ENCODE measurements at places on chromosomes 7 and 10.

DNA sequence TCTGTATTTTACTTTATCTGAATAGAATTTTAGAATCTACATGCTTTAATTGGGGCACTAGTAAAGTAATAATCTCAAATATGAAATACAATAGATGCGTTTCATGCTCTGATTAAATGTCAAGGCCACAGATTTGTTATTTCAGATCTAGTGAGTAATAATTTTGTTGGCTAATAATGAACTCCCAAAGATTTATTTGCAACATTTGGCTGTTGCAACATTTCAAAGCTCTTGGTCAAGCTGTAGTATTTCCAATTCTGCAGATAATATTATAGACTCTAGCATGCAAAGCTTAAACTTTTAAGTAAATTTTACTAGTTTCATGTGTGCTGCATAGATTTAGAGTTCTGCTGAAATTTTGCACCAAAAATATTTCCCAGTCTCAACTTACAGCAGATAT, 16.7 kb downstream of the LRRN3 start:
- DNase-seq: no peak

DNA sequence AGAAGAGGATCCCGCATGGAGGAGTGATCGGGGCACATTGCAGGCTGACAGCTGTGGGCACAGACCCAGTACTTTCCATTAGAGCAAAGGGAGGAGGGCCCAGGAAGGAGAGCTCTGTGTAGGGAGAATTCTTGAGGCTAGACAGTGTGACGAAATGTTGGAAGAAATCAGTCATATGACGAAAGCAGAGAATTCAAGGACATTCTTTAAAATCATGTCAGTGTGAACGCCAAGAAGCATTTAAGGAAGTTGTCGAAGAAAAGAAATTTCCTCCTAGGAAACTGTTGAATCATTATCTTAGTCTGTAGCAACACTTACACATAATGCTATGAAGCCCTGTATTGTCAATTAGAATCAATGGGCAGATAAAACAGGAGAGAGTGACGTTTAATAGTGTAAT, 191.3 kb upstream of the ADARB2 start:
- DNase-seq: no peak

- DNase-seq: no peak
These were observed 24.7 kb downstream of the MYL10 start for GRCh38 chr7:101604331-101604933.

- DNase-seq: no peak
These were observed 12.0 kb downstream of the INPP5F start for GRCh38 chr10:119737823-119738222.

- DNase-seq: no peak
These were observed 44.4 kb upstream of the TOMM7 start for GRCh38 chr7:22867003-22867402.

DNA sequence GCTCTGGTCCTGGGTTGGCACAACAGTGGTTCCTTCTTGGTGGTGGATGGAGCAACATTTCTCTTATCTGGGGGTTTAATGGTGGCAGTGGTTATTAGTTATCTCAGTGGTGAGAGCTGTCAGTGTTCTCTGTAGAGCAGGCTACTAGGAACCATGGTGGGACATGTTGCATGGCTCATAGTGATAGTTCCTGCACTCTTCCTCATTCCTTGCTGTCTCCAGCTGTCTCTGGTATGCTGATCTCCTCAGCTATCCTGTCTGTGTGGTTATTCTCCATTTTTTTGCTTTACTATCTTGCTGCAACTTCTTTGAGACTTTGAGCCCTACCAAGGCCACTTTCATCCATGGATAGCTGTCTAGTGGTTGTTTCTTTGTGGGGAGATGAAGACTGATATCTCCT, 44.0 kb downstream of the CCDC7 start:
- DNase-seq: no peak

GRCh38 chr10:119653209-119653608, 2.0 kb downstream of the BAG3 start:
- no peak for DNase-seq

DNA sequence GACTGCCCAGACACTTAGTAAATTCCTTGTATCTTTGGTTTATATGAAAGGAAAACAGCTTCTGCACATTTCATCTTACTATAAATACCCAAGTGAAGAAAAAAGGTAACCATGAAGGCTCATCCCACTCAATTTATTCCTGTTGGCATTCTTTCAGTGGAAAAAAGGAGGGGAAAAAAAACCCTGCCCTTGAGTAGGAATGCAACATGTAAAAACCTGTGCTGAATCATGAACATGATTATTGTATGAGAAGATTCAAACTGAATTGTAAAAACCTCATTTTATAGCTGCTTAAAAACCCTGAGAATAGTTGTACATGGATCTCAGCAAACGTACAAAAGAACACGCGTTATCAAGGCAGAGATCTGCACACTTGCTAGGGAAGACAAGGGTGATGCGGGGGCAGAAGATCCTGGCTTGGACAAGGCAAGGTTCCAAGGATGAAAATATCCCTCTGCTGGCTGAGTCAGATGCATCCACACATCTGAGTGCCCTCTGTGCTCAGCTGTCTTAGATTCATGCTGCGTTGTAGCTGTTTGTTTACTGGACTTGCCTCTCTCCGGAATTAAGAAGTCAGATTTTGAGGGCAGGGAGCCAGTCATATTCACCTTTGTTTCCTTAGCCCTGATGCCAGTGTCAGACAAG, 658.2 kb downstream of the PARD3 start:
- DNase-seq: no peak

DNA sequence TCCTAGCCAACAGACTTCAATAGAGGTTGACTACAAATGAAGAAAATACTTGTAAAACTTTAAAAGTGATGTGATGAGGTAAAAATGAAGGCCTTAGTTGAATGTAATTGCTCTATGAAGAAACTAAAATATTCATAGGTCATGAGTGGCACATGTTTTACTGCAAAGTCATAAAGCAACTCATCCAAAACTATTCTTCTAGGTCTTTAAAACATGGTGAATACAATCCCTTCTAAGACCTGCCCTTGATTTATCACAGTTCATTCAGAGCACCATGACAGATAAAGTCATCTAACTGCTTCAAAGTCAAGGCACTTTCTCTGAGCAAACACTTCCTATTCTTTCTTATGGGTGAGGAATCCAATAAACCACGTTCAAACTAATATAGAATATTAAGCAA, 713.5 kb downstream of the SORCS1 start:
- DNase-seq: no peak

DNA sequence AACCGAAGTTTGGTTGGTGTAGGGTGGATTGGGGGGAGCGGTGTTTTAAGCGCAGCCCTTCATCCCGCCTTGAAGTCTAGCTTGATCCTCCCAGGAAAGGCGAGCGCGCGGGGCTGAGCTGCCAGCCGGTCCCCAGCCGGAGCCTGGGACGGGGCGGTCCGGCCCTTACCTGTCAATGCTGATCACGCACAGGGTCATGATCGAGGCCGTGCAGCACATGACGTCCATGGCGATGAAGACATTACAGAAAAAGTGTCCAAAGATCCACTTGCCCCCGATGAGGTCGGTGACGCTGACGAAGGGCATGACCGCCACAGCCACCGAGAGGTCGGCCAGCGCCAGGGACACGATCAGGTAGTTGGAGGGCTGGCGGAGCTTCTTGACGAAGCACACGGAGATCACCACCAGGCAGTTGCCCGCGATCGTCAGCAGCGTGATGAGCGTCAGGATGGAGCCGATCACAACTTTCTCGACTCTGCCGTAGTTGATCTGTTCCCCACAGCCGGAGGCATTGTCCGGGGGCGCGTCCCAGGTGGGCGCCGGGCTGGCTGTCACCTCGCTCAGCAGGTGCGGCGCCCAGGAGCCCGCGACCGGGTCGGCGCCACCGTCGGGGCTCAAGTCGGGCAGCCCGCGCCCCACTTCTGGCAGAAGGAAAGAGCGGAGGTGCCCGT, 740 bp downstream of the HTR7 start:
- no peak for DNase-seq

GRCh38 chr10:112858986-112859651, 90.9 kb upstream of the TCF7L2 start:
- no peak for DNase-seq

- no peak for DNase-seq
These were observed 618.3 kb upstream of the AUTS2 start for GRCh38 chr7:68980011-68980410.

- DNase-seq: no peak
These were observed 765.3 kb downstream of the REEP3 start for GRCh38 chr10:64286533-64286932.

GRCh38 chr10:81725851-81726250, 149.1 kb upstream of the NRG3 start:
- DNase-seq: no peak

DNA sequence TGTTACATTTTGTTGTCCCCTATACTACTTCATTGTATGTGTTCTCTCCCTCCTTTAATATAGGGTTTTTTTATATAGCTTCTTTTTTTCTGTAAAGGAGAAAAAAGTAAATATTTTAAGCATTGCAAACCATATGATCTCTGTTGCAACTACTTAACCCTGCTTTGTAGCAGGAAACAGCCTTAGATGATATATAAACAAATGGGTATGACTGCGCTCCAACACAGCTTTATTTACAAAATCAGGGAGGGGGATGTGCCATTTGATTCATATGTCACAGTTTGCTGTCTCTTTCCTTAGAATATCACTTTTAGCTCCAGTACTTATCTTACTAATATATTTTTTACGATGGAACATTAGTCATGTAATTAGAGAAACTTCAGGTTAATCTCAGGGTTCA, 155.2 kb upstream of the GNAI1 start:
- DNase-seq: no peak

GRCh38 chr10:77428691-77429395, 208.8 kb downstream of the KCNMA1 start:
- no peak for DNase-seq

DNA sequence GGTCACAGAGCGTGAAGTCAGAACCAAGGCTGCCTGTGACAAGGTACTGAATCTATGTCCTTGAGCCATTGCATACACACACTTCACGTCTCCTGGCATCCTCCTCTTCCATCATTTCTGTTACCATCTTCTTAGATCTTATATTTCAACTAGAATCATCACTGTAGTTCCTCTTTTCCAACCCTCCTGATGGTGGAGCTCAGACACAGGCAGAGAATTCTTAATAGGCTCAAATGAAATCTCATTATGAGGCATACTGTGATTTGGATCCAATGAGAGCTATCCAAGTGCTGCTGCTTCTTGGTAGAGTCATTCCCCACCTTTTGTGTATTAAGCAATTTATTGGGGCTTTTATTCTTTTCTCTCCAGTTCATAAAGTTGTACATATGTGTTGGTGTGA, 113.2 kb downstream of the CALCR start:
- DNase-seq: peak; percentile 47

DNA sequence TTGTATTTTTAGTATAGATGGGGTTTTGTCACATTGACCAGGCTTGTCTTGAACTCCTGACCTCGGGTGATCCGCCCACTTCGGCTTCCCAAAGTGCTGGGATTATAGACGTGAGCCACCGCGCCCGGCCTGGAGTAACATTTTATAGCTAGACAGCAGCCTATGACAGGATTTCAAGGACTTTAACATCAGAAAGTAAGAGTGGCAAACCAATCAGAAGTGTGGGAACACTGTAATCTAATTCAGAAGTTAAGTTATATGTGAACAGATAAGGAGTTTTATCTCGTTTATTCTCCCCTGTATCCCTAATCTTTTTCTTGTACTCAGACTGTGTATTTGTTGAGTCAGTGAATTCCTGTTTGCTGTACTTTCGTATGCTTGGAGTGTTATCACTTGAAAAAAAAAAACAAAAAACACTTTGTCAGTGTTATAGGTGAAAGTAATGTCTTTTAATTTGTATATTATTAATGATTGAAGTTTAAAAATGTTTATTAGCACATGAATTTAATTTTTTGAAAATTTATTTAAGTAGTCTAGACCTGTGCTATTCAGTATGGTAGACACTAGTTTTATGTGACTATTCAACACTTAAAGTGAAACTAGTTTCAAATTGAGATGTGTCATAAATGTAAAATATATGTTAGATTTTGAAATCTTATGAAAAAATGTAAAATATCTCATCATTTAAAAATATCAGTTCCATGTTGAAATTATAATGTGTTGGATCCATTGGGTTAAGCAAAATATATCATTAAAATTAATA, 38.6 kb downstream of the RSBN1L start:
- no peak for DNase-seq

GRCh38 chr10:125015356-125015944, 73.5 kb downstream of the ZRANB1 start:
- DNase-seq: no peak

DNA sequence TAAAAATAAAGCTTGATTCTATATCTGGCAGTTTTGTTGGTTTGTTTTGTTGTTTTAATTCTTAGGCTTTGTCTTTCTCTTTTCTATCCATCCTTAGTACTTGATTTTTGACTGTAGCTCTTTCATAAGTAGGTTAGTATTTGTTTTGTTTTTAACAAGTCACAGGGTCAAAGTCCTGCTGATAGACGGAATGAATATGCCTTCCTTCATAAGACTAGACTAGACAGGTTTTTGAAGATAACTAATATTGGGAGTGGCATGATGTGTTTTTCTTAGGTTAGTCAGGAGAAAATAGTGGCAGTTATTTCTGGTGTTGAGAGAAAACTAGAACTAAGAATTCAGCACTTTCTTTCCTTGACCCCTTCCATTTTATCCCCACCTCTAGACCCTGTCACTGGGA, 50.4 kb downstream of the CASD1 start:
- no peak for DNase-seq

DNA sequence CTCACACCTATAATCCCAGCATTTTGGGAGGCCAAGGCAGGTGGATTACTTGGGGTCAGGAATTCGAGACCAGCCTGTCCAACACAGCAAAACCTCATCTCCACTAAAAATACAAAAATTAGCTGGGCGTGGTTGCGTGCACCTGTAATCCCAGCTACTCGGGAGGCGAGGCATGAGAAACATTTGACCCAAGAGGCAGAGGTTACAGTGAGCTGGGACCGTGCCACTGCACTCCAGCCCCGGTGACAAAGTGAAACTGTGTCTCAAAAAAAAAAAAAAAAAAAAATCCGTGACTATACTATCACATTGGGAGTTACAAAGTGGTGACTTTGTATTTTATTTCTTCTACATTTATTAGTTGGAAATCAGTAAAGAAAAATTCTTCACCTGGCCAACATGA, 101.2 kb downstream of the EPC1 start:
- no peak for DNase-seq

DNA sequence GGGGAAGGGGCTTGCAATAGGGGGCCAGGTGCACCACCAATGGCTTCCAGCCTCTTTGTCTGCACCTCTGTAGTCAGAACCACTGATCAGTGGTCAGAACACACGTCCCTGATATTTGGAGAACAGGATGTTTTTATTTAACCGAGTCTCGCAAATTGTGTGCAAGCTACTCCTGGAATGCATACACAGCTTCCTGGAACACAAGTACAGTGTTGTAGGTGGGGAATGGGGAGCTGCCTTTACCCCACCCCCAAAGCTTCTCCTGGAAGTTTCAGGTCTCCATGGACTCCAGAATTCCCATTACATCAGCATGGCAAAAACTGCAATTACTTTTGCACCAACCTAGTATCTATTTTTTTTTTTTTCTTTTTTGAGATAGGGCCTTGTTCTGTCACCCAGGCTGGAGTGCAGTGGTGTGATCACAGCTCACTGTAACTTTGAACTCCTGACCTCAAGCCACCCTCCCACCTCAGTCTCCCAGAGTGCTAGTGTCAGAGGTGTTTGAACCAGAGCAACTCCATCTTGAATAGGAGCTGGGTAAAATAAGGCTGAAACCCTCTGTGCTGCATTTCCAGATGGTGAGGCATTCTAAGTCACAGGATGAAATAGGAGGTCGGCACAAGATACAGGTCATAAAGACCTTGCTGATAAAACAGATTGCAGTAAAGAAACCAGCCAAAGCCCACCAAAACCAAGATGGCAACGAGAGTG, 374.0 kb downstream of the CALN1 start:
- no peak for DNase-seq

All from NCI-H748 treated with DMSO at 0.1 percent for 48 hours (cell line).